ENCODE measurements at places on chromosomes 1 and 21. TPM values are rescaled to one million over a fixed set of nuclear protein-coding genes. Genes with fewer than 3 reads are reported as not detected.

DNA sequence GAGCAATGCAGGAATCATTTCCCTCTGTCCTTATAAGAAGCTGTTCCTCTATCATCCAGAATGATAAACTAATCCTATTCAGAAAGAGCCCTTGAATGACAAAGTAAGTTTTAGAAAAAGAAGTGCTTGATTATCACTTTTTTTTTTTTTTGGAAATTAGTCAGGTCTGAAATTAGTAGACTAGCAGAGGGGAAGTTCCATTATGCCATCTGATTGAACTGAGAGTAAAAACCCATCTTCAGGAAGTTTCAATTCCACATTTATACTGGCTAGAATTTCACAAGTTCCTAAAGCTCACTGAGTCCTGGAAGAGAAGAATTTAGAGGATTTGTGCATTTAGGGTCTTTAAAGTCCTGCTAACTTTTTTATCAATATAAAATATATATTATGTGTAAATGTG is 128.8 kb upstream of the COA6 start:
- no peak overlapping the region for H3K27ac ChIP-seq
- H3K36me3 ChIP-seq = no peaks in the 10 kb centered on the region
- DNase-seq = no peak
- H3K27me3 ChIP-seq = no peaks in the 10 kb centered on the region
- H3K4me1 ChIP-seq = no peaks in the 10 kb centered on the region

- H3K27ac ChIP-seq = no peak overlapping the region
- H3K4me1 ChIP-seq = no peaks in the 10 kb centered on the region
- no peak overlapping the region for H3K4me3 ChIP-seq
- no peaks in the 10 kb centered on the region for H3K36me3 ChIP-seq
- no peak for DNase-seq
Observed at GRCh38 chr1:210321552-210321951, 7.2 kb upstream of the HHAT start.

DNA sequence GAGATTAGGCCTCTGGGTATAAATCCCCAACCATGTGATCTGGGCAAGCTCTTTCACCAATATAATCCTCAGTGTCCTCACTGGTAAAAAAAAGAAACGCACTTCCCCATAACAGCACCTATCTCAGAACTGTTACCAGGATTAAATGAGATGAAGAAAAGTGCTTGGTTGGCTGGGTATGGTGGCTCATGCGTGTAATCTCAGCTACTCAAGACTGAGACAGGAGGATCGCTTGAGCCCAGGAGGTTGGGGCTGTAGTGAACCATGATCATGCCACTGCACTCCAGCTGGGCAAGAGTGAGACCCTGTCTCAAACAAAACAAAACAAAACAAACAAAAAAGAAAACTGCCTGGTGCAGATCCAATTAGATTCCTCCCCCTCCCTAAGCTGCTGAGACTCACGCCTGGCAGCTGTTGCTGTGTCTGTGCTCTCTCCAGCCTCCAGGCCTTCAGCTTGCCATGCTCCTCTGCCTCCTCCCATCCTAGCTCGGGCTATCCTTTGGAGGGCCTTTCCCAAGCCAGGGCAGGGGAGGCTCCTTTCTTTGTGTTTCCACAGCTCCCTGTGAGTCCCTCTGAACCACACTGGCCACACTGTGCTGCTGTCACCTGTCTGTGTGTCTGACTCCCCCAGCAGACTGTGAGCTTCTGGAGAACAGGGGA is 19.0 kb downstream of the CYB5RL start:
- DNase-seq = no peak
- no peaks in the 10 kb centered on the region for H3K4me1 ChIP-seq
- no peak overlapping the region for H3K27ac ChIP-seq
- H3K36me3 ChIP-seq = peaks cover 11% of the 10 kb centered on the region
- no peak overlapping the region for H3K4me3 ChIP-seq
- H3K27me3 ChIP-seq = no peaks in the 10 kb centered on the region

DNA sequence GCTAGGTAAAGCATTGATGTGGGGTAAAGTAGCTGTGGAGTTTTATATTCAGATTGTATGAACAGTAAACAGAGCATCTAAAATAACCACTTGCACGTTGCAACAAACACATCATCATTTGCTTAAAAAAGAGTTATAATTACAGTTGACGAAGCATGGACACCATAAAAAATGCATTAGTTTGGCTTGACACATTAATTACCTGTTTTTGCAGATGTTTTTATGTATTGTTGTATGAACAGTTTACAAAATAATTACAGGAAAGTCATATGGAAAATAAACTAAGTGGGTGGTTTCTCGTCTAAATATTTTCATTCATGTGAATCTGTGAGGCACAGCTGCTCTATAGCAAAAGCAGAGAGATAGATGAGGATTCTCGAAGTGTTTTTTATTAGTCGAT is 108.3 kb downstream of the RPS6KC1 start:
- H3K36me3 ChIP-seq = no peaks in the 10 kb centered on the region
- H3K4me3 ChIP-seq = no peak overlapping the region
- no peak for DNase-seq

CFAP45 gene
- 0.32 TPM for total RNA-seq

GPR3 gene
- not detected for total RNA-seq

STYXL2 gene
- not detected for total RNA-seq

All from esophagus muscularis mucosa (tissue), 4 donors.